ENCODE measurements at places on chromosomes 12 and 14.

- DNase-seq = peak; percentile 45
Observed at GRCh38 chr12:12466157-12466556, 96.5 kb downstream of the DUSP16 start.

GRCh38 chr14:56474419-56475022 lies 105.1 kb upstream of the TMEM260 start:
- DNase-seq = no peak

GRCh38 chr12:64387197-64387816 lies 3.3 kb downstream of the C12orf56 start:
- no peak for DNase-seq

- no peak for DNase-seq
Observed at GRCh38 chr12:8549381-8549780, 8.7 kb upstream of the CLEC4E start.

DNA sequence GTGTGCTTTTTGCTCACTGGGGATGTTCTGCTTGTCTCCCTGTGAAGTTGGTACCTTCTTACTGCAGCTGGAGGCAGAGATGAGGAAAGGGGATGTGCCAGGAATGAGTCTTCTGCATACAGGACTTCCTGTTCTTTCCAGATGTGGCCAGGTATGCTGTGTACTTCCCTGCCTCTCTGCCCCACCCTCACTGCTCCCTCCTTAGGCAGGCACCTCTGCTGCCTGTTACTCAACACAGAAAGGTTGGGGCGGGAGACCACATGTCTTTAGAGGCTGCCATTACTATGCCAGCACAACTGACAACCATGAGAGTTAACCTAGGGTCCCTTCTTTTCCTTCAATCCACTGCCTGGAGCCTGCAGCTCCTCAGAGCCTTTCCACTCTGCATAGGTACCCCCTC lies 2.0 kb upstream of the OAS3 start:
- DNase-seq = no peak

GRCh38 chr12:88505696-88506095 lies 74.6 kb downstream of the KITLG start:
- DNase-seq = no peak

- DNase-seq = no peak
Observed at GRCh38 chr12:42420395-42420794, 94.4 kb downstream of the PPHLN1 start.

DNA sequence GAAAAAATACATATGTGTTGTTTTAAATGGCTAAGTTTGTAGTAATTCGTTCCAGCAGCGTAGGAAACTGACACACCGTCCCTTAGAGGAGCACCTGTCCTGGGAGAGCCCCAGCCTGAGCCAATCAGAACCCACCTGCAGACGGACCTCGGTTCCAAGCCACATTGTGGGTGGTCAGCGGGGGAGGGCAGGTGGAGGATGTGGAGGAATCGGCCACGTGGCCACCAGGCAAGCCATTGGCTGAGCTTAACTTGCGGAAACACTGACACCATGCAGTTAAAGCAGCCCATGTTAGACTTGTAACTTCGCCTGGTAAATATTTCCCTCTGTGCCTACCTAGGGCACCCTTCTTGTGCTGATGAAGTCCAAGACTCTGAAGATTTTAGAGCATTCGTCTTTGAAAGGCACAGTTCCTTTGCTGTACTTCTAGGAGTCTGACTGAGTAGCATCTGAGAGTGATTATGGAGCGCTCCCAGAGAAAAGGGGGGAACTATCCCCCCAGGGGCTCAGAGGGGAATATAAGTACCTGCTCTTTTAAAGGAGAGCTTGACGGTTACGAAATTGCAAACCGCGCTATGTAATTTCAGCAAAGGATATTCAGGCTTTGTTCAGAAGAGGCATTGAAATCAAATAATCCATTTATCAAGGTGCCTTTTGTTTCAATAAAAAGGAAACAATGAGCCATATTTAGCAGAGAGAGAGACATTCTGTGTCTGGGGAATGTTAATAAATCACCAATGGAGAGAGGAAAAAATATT lies 135.7 kb downstream of the TMEM132C start:
- DNase-seq = no peak

- DNase-seq = no peak
Observed at GRCh38 chr12:9319842-9320173, 111.6 kb upstream of the PZP start.

DNA sequence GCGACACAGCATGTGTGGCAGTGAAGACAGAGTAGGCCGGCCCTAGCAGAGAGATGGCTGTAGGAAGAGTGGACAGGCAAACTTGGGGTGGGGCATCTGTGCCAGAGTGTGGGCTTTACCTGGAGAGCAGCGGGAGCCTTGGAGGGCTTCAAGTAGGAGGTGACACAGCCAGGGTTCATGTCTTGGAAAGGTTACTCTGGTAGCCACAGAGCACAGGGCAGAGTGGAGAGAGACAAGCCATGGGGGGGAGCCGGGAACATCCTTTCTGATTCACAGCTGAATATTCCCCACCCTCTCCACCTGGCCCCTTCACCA lies 53.5 kb upstream of the DIO3 start:
- DNase-seq = no peak

- DNase-seq = no peak
Observed at GRCh38 chr14:68395604-68396003, 397.3 kb downstream of the ZFP36L1 start.

DNA sequence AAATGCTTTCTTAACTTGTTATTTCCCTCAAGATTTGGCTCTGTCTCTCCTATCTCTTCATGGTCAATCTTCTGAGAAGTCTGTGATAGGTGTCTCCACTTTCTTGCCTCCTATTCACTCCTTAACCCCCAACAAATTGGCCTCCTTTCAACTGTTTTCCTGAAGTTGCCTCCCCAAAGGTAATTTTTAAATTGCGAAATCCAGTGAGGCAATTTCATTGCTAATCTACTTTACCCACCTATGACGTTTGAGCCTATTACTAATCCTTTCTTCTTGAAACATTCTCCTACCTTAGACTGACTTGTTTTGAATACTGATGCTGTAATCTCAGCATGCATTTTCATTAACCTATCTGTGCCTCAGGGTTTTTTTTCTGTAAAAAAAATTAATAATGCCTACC lies 6.0 kb upstream of the KCNH5 start:
- no peak for DNase-seq

GRCh38 chr12:52191841-52192791 lies at the start of gene KRT80:
Gene KRT80 (minus strand): TSS chr12:52192014. CDS start chr12:52191902, 112 bp downstream.
- DNase-seq = no peak

GRCh38 chr12:116864371-116865160 lies 16.7 kb downstream of the HRK start:
- DNase-seq = no peak

DNA sequence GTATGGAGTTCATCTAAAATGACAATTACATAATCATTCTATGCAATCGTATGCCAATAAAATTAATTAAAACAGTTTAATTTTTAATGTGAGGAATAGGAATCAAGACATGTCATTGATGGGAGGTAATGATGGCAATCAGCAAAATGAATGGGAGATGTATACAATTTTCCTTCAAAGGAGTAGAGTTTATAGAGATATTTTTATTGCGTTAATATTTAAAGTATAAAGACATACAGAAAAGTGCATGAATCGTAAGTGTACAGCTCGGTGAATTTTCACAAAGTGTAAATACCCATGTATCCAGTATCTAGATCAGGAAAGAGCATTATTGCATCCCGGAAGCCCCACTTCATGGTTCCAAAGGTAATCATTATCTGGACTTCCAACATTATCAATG lies 1.2 kb downstream of the MIPOL1 start:
- DNase-seq = no peak

- no peak for DNase-seq
Observed at GRCh38 chr12:29726321-29726692, 57.4 kb downstream of the TMTC1 start.

GRCh38 chr12:9673404-9674225 lies 4.1 kb downstream of the CLEC2D start:
- peak; percentile 42 for DNase-seq

GRCh38 chr12:75937486-75937885 lies 94.1 kb downstream of the PHLDA1 start:
- DNase-seq = no peak

DNA sequence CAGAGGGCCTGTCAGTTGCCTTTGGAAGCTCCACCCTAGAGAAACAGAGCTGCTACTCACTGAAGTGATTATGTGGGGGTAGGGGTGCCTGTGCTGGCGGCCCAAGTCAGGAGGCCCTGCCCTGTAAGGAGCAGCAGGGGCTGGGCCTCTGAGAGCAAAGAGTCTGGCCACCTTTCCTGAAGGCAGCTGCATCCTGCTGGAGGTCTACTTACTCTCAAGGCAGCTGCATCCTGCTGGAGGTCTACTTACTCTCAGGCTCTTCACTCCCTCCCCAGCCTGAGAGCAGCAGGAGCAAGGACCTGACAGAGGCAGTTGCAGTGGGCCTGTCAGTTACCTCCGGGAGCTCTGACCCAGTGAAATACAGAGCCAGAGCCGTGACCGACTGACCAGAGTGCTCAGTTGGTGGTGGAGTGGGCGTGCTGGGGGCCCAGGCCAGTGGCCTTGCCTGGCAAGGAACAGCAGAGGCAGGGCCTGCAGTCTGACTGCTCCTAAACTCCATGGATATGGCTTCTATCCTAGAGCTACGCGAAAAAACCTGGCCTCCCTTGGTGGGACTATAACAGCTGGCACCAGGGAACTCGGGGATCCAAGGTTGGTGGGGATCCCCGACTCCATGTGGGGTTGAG lies 32.3 kb downstream of the RAD51B start:
- DNase-seq = no peak

GRCh38 chr14:67461341-67461985 lies 27.1 kb downstream of the TMEM229B start:
- DNase-seq = no peak

DNA sequence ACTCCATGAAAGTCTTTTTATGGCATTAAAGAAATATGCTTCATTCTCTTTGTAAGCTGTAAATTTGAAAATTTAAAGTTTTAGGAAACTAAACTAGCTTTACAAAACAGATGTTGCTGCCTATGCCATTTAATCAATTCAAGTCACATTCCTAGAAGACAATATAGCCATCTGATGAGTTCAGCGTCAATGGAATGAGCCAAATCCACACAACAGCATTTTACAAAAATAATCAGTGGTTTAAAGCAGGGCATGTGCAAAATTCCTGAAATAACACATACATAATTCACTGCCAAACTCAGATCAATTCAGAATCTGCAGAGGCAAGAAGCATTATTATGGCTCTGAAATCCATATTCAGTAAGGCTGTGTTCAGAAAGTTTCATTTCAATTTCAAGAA lies 75.6 kb downstream of the MED13L start:
- no peak for DNase-seq

DNA sequence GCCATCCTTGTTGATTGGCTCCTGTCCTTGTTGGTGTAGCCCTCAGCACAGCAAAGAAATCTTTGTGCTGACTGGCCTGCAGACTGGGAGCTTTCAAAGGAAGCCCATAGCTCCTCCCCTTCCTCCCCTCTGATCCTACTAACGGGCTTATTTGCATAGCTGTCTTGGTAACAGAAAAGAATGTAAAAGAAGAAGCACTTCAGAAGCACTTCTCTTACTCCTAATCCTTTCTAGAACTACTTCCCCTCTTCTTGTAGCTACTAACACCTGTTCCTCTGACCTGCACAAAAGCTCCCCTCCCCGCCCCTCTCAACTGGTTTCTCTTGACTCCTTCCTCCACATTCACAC lies 14.3 kb upstream of the RIC8B start:
- no peak for DNase-seq

DNA sequence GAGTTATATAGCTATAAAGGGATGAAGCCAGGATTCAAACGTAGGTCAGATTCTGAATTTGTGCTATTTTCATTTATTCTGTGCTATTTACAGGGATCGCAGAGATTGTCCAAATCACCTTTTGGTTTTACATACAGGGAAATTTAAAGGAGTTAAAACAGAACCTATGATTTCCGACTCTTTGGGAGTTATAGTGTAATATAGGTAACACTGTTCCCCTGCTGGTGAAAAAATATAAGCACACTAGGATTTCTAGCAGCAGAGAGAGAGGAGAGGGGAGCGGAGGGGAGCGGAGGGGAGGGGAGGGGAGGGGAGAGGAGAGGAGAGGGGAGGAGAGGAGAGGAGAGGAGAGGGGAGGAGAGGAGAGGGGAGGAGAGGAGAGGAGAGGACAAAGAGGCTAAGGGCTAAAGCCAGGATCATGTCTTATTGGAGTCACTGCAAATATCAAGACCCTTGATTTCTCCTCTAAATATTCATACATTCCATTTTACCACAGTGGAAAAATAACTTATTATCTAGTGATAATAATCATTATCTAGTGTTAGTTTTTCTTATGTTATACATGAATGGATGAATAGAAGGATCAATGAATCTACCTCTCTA lies 46.2 kb upstream of the KCNH5 start:
- no peak for DNase-seq

- DNase-seq = peak; percentile 42
Observed at GRCh38 chr12:31324845-31325523, 966 bp downstream of the SINHCAF start.

DNA sequence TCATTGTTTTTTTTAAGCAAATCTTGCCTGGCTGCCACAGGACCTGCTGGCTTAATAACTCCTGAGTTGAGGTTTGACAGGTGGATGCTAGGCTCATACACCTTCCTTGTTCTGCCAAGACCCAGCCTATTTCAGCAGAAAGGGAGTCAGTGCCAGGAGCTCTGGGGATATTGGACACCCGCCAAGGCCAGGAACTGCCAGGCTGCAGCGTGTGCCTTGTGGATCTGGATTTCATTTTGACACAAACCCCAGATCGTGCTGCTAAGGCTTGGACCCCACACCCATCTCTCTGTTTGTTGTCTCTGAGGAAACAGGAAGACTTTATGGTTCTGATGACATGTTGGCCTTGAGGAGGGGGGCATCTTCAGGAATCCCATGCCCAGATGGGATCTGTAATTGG lies 44.4 kb upstream of the PRIMA1 start:
- no peak for DNase-seq

DNA sequence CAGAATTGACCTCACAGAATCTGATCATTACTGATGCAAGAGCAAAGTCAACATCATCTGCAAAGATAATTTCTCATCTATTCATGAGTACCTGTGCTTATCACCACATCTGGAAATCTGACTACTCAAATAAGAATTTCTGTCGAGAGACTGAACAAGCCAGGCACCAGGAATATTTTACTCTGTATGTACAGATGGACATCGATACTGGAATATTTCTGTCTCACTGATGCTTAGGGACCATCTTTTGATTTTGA lies 105.2 kb downstream of the BICD1 start:
- DNase-seq = no peak

DNA sequence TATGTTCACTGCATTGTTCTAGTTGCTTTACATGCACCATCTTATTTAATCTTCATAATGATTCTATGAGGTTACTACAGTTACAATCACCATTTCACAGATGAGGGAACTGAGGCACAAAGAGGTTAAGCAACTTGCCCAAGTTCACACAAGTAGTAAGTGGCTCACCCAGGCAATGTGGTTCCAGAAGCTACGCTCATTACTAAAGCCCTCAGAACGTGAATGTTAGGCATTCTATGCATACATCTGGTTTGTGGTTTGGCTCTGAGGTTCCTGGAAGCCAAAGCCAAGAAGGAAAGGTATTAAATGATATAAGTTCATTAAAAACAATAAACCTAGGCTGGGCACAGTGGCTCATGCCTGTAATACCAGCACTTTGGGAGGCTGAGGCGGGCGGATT lies 14.4 kb upstream of the VRTN start:
- no peak for DNase-seq
